Sigmoid colon (tissue), 7 donors: ENCODE measurements at places on chromosomes 3 and 15. TPM values are rescaled to one million over a fixed set of nuclear protein-coding genes. Genes with fewer than 3 reads are reported as not detected.

The PLCB2 gene
- 11.7 TPM for total RNA-seq

The IMPG2 gene
- 0.66 TPM for total RNA-seq

- DNase-seq: no peak
These were observed 183.3 kb downstream of the PDE8A start for GRCh38 chr15:85164841-85165466.

DNA sequence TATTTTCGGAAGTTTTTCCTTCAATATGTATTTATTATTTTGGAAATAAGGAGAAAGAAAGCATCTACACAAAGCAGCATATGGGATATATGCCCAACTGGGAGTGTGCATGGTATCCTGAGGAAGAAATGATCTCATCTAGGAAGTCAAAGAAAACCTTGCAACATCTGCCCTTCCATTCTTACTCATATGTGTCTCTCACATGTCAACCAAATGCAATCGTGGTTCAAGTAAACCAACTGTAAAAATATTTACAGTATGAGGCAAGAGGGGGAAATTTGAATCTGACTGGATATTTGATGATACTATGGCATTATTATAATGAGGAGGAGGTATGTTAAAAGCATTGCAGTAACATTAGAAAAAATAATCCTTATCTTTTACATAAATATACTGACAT is 3.2 kb upstream of the SCG3 start:
- DNase-seq: no peak

GRCh38 chr3:160279657-160280056 is 54.4 kb downstream of the C3orf80 start:
- DNase-seq: no peak

- DNase-seq: no peak
These were observed 101.3 kb upstream of the LRRC3B start for GRCh38 chr3:26521261-26521660.

- no peak for DNase-seq
These were observed 66.8 kb downstream of the ABTB1 start for GRCh38 chr3:127739347-127740135.

GRCh38 chr15:77033417-77033728 is 37.5 kb downstream of the TSPAN3 start:
- peak; percentile 57 for DNase-seq

GRCh38 chr3:192005989-192006388 is 545.0 kb downstream of the PYDC2 start:
- no peak for DNase-seq

- DNase-seq: no peak
These were observed at the start of gene LINGO1 for GRCh38 chr15:77632534-77633133. TSS of gene LINGO1 (minus strand) at chr15:77632912. CDS start at chr15:77632315, 597 bp downstream.

DNA sequence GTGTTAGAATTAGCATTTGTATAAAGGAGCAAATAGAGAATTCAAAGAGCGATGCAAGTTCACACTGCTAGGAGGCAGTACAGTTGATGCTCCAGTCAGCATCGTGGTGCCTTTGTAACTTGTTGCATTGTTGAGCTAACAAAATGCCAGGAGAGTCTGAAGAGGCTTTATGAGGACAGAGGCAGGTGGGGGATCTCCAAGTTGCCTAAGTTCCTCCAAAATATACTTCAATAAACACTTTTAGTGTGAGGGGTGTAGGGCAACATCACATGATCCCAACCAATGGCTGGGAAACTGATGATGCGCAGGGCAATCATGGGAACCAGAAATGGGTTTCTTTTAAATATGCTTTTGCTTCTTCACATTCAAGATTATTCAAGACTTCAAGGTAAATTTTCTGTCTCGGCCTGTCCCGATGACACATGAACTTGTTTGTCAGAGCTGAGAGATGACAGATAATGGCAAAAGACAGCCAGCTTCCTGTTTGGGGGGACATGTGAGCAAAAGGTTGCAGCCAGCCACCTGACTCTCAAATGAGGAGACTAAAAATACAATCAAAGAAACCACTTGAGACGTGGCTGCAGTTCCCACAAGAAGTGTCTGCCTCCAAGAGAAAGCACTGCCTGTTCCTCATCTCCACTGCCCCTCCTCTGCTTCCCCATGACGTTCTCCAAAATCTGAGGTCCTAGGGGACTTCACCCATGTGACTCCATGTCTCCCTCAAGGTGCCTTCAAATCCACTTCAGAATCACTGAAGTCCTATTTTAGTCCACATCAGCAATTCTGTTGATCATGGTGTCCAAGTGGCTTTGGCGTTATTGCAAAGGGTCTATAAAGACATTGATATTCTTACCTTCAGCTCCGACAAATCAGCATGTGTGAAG is 39.3 kb downstream of the KLHL6 start:
- DNase-seq: no peak

- DNase-seq: no peak
These were observed 22.4 kb downstream of the FNDC3B start for GRCh38 chr3:172061724-172062184.

DNA sequence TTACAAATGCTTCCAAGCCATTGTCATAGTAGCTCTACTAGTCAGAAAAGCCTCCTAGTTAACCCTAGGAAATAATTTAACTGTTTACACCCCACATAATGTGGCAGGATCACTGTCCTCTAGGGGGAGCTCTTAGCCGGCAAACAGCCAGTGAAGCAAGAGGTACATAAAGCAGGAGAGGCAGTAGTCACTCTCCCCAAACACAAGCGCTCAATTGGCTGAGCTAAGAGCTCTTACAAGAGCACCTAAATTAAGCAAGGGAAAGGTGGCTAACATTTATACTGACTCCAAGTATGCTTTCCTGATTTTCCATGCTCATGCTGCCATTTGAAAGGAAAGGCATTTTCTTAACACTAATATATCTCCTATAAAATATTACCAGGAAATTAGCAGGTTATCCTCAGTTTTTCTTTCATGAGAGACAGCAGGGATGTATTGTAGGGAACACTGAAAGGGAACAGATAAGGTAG is 37.6 kb downstream of the NCEH1 start:
- DNase-seq: peak; percentile 73
